NCI-H1417 (cell line): ENCODE measurements at places on chromosomes 2 and 18.

GRCh38 chr2:179818546-179818945 lies 42.9 kb downstream of the ZNF385B start:
- DNase-seq = no peak

DNA sequence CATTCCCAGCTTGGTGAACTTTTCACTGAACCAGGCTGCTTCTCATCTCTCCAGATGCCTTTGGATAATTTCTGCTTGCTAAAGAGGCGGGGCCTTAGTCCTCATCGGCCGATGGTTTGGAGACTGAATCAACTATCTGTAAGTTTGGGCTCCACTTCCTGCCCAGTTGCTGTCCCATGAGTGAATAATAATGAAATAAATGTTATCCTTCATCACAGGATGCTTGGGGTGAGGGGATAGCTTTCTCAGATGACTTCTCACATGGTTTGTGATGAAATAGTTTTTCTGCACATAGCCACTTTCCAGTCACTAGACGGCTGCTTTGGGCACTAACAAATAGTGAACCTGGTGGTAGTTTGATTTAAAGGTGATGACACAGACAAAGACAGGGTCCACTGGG lies 376.6 kb upstream of the TRIB2 start:
- no peak for DNase-seq

GRCh38 chr2:85064927-85065577 lies 68.1 kb upstream of the TCF7L1 start:
- DNase-seq = no peak

DNA sequence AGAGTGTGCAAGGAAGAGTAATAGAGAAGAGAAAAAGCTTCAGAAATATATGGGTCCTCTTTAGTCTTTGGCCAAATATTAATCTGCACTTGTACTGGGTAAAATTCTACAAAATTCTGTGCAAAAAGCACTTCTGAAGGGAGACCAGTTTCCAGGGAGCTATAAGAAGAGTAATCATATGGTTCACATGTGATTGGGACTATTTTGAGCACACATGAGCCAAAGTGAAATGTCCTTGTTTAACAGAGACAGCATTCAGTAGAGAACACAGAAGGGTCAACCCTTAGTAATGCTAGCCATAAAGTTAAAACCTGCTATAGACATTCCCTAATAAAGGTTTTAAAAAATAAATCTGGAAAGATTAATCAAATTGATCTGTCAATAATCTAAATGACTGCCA lies 49.3 kb upstream of the ACVR1C start:
- no peak for DNase-seq

DNA sequence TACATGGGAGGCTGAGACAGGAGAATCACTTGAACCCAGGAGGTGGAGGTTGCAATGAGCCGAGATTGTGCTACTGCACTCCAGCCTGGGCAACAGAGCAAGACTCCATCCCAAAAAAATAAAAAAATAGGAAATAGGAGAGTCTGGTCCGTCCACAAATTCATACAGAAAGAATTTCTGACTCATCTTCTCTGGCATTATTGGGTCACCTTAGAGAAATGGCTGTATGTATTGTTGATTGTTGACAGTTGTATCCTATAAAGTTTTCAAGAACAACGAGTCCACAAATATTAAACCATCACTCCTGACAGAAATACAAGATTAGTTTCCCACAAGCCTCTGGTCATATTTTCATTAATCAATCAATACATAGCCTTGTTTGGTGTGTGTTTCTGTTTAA lies 20.4 kb downstream of the RBM43 start:
- DNase-seq = no peak

DNA sequence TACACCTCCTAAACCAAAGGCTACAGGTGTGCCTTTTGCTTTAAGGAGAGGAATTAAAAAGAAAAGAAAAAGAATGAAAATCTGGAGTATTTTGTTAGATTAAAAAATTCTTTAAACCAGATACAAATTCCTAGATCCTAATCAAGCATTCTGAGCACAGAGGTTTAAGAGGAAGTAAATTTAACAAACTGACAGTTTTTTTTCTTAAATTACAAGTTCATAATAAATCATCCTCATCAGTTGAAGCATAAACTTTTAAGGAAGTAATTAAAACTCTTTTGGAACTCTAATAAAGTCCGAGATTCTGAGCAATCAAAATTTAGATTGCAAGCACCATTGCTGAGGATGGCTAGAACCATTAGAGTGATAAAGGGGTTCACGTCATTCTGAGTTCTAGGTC lies 75.1 kb downstream of the POLE4 start:
- DNase-seq = no peak

DNA sequence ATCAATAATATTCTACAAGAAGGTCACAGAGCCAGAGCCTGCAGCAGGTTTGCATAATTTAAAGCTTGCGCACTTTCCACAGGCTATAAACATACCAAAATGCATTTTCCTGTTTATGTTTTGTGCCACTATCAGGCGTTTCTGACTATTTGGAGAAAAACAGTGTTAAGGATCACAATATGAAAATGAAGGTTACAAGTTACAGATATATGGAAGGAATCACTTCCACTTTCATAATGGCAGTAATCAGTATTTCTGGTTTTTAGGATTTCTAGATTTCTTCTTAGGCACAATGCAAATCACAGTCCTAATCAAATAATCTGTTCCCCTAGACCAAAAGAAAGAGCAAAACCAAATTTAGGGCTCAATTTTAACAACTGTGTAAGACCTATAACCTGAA lies 279.5 kb downstream of the NBAS start:
- DNase-seq = no peak

DNA sequence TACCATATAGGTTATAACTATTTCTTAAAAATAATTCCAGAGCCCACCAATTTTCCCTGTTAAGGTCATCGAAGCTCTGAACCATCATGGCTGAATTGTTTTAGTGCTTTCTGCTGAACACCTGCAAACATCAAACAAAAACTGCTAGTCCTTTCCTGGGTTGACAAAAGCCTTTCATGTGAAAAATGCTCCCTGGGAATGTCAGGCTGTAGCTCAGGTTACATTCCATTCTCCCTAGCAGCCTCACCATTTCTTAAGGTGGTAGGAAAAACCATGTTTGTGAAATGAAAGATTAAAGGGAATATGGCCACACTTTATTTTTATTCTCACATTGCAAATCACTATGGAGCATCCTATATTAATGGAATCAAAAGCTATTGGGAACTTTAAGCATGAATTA lies 5.7 kb downstream of the TCF4 start:
- peak; percentile 24 for DNase-seq

- peak; percentile 0 for DNase-seq
These were observed 1030.1 kb upstream of the POU3F3 start for GRCh38 chr2:103823847-103824246.

GRCh38 chr18:2302628-2303516 lies 268.4 kb downstream of the METTL4 start:
- DNase-seq = no peak

DNA sequence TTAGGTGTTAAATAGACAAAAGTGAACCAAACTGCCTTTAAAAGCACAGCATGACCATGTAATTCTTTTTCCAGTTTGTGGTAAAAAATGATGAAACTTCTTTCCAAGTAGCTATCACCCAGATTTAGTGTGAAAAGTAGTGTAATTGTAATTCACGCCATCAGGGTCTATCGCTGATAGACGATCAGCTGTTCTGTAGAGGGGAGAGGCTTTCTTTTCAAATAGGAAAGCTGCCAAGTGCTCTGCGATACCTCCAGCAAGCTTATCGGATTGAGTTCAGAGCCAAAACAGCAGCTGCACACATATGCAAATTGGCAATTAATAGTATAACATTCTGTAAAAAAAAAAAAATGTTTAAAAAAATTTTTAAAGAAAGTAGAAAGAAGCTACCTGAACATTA lies 61.9 kb upstream of the PSMD14 start:
- DNase-seq = peak; percentile 4

DNA sequence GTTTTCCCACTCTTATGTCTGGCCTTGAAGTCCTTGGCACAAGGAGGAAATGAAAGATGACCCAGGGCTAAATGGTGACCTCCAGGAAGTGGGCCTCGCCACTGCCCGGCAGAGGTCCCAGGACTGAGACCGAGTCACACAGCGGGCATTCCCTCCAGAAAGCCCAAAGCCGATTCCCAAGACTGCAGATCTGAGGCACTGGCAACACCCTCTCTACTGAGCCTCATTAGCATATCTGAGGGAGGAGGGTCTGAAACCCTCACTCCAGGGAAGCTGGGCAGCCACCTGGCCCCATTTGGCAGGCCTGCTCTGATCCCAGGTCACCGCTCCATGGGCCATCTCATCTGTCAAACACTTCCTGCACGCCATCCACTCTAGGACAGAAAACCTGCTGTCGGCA lies 29.1 kb downstream of the FAM178B start:
- peak; percentile 28 for DNase-seq

DNA sequence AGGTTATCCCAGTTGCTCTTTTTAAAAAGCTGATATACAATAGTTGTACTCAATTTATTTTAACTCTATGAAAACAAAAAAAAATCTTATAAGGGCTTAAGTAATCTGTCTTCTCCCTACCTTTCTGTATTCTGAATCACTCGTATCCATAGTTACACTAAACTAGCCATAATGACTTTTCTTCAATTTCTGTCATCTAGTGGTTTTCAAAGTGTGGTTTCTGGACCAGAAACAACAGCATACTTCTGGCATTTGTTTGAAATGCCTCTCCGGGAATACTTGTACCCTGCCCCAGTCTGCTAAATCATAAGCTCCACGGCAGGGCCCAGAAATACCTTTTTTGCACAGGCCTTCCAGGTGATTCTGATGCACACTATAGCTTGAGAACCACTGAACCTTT lies 253.6 kb downstream of the LRRTM4 start:
- DNase-seq = no peak

DNA sequence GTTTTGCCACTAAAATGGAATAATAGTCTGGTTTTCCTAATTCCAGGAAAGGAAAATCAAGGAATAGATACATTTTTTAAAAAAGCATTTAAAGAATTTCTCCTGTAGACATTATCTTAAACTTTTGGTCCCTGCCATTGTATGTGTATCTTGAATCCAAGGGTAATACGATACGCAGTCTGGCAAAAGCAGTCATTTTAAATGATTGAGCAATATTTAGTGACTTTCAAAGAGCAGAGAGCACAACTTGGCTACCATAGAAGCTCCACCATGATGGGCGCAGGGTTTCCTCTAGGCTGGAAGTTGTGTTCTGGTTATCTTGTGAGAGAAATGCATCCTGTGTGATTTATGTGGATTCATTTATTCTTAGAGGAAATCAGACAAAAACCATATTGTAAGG lies 92.9 kb downstream of the NEDD4L start:
- no peak for DNase-seq

DNA sequence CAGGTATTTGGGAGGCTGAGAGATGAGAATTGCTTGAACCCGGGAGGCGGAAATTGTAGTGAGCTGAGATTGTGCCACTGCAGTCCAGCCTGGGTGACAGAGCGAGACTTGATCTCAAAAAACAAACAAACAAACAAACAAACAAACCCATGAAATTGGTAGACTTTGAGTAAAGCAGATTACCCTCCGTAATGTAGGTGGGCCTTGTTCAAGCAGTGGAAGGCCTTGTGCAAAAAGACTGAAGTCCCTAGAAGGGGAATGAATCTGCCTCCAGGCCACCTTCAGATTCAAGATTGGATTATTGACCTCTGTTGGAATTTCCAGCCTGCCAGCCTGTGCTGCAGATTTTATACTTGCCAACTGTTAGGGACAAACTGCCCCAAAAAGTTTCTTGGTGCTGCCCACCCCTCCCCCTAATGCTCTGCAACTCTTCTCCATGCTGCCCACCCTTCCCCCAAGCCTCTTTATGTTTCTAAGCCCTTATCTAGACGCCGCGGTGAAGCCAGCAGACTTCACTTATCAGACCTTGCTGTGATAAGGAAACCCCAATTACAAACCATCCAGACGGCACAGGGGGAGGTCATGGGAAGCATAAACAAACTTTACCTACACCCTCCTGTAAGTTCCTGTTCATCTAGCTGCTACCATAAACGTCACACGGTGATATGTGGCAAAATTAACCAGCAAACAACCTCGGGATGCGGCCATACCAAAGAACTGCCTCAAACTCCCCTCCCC lies 17.0 kb downstream of the CYP27A1 start:
- DNase-seq = no peak

GRCh38 chr2:120066800-120067547 lies 54.1 kb downstream of the EPB41L5 start:
- peak; percentile 38 for DNase-seq

DNA sequence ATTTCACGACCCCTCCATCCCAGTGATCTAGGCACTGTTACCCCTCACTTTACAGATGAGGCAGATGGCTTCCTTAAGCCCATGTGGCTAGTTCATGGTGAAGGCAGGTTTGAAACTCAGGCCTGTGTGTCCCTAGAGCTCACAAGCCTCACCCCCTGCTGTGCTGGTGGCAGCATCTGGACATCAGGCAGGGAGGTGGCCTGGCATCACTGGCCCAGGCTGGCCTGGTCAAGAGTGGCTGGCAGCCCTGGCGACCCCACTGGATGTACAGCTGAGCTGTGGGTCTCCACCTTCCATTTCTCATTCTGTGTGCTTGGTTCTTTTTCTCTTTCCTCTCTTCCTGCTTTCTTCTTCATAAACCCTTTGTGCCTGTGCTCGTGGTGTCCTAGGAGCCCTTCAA lies 56.3 kb downstream of the BOLA3 start:
- DNase-seq = no peak
